ENCODE measurements at places on chromosomes 1 and 21. TPM values are rescaled to one million over a fixed set of nuclear protein-coding genes. Genes with fewer than 3 reads are reported as not detected.

C4BPA gene
- not detected for total RNA-seq

- H3K36me3 ChIP-seq, result no peaks in the 10 kb centered on the region
- no peak overlapping the region for H3K27ac ChIP-seq
- no peak for DNase-seq
- H3K4me3 ChIP-seq, result no peak overlapping the region
- H3K27me3 ChIP-seq, result no peaks in the 10 kb centered on the region
Observed at GRCh38 chr1:64624218-64624713, 120.6 kb upstream of the RAVER2 start.

GRCh38 chr1:215835951-215836350, 268.8 kb downstream of the KCTD3 start:
- no peaks in the 10 kb centered on the region for H3K36me3 ChIP-seq
- no peaks in the 10 kb centered on the region for H3K4me1 ChIP-seq
- peak; percentile 34 for DNase-seq
- peak overlapping the region; percentile 61 for H3K27ac ChIP-seq
- no peaks in the 10 kb centered on the region for H3K27me3 ChIP-seq

DNA sequence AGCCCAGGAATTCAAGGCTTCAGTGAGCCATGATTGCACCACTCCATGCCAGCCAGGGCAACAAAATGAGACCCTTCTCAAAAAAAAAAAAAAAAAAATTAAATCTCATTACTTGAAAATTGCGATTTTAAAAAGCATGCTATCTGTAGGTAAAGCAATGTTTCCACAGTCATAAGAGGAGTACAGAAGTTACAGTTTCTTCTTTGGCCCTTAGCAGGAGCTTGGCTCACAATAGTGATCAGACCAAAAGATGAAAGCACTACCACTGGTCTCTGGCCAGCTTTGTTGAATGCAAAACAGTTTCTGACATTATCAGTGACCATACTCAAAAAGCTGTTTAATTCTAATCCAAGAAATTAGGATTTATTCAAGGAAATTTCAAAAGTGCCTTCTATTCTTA, 31.2 kb downstream of the VAV3 start:
- H3K27ac ChIP-seq, result no peak overlapping the region
- no peaks in the 10 kb centered on the region for H3K36me3 ChIP-seq
- H3K4me3 ChIP-seq, result no peak overlapping the region

GRCh38 chr1:26994787-26995517, 1.5 kb downstream of the TRNP1 start:
- peak overlapping the region; percentile 76 for H3K4me3 ChIP-seq
- DNase-seq, result peak; percentile 75
- peaks cover 34% of the 10 kb centered on the region for H3K4me1 ChIP-seq

DNA sequence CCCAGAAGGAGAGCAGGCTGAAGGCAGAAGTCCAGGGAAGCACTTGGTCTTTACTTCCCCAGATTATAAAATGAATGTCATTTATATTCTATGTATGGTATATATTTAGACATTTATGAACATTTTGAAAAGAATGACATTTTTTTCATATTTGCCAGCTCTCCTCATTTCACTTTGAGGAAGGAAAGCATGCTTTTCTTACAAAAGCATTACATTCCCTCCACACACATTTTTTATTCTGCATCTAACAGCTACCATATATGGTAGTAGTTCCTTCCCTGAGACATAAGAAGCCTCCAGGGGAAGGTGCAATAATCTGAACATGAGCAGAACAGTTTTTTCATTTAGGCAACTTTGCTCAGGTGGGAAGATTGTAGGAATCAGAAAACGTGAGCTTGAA, 94.0 kb downstream of the LRRC7 start:
- DNase-seq, result peak; percentile 1
- no peak overlapping the region for H3K4me3 ChIP-seq
- H3K27ac ChIP-seq, result no peak overlapping the region
- no peaks in the 10 kb centered on the region for H3K4me1 ChIP-seq
- no peaks in the 10 kb centered on the region for H3K27me3 ChIP-seq
- H3K36me3 ChIP-seq, result no peaks in the 10 kb centered on the region

DNA sequence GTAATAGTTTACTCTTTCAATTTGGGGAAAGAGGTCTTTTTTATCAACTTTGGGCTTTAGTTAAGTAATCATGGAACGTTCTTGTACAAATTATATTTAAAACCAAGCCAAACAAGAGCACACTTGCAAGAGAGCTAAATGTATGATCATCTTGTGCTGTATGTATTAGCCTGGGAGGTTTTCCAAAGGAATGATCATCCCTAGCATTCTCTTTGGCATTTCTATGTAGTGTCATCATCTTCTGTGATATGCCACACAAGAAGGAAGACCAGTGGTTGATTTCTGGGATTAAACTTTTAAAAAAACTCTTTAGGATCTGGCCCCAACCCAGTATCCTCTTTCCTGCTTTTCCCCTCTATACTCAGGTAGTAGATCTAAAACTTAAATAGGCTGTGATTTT, 38.4 kb upstream of the KCNQ4 start:
- no peak overlapping the region for H3K4me3 ChIP-seq
- H3K27me3 ChIP-seq, result no peaks in the 10 kb centered on the region
- H3K27ac ChIP-seq, result no peak overlapping the region
- DNase-seq, result peak; percentile 80
- peaks cover 10% of the 10 kb centered on the region for H3K4me1 ChIP-seq
- peaks cover 39% of the 10 kb centered on the region for H3K36me3 ChIP-seq

CFAP45 gene
- total RNA-seq, result 0.29 TPM

- no peaks in the 10 kb centered on the region for H3K36me3 ChIP-seq
- no peak overlapping the region for H3K27ac ChIP-seq
- no peak for DNase-seq
- H3K4me1 ChIP-seq, result no peaks in the 10 kb centered on the region
- H3K27me3 ChIP-seq, result no peaks in the 10 kb centered on the region
- H3K4me3 ChIP-seq, result no peak overlapping the region
Observed at GRCh38 chr1:191388283-191388682, 770.0 kb upstream of the RGS18 start.

GRCh38 chr1:183915625-183916510, 110.9 kb downstream of the RGL1 start:
- H3K4me1 ChIP-seq, result peaks cover 32% of the 10 kb centered on the region
- no peaks in the 10 kb centered on the region for H3K27me3 ChIP-seq
- H3K4me3 ChIP-seq, result peak overlapping the region; percentile 64
- H3K27ac ChIP-seq, result peak overlapping the region; percentile 96

- no peak overlapping the region for H3K4me3 ChIP-seq
- peaks cover 30% of the 10 kb centered on the region for H3K4me1 ChIP-seq
- H3K27me3 ChIP-seq, result no peaks in the 10 kb centered on the region
- H3K27ac ChIP-seq, result peak overlapping the region; percentile 56
- no peaks in the 10 kb centered on the region for H3K36me3 ChIP-seq
Observed at GRCh38 chr1:98315309-98315708, 346.2 kb upstream of the SNX7 start.

DNA sequence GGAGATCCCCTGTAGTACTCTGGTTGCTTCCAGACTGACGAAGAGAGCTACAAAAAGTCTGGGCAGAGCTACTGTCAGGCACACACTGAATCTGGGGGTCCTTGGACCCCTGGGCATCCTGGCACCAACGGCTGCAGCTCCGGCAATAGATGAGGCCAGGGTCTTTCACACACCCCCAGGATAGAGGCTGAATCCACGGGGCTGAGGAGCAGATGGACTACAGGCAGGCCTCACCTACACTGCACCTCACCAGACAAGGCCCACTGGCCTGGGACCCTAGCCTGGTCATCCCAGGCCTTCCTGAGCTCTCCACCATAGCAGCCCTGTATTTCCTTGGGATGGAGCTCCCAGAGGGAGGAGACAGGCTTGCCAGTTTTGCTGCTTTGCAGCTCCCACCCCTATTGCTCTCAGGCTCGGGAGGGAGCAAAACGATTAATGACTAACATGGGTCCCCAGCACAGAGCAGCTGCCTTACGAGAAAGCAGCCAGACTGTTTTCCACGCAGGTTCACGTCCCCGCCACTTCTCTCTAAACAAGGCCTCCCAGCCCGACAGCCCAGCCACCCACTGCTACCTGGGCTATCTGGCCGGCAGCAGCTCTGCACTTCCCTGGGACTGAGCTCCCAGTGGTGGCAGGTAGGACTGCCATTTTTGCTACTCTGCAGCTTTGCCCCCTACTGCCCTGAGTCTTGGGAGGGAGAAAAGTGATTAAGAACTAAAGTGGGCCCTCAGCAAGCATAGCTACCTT, 1022.5 kb upstream of the ADGRL2 start:
- H3K27ac ChIP-seq, result no peak overlapping the region
- H3K36me3 ChIP-seq, result no peaks in the 10 kb centered on the region
- H3K27me3 ChIP-seq, result no peaks in the 10 kb centered on the region
- no peak for DNase-seq
- no peak overlapping the region for H3K4me3 ChIP-seq
- no peaks in the 10 kb centered on the region for H3K4me1 ChIP-seq

RIMKLA gene
- not detected for total RNA-seq

DNA sequence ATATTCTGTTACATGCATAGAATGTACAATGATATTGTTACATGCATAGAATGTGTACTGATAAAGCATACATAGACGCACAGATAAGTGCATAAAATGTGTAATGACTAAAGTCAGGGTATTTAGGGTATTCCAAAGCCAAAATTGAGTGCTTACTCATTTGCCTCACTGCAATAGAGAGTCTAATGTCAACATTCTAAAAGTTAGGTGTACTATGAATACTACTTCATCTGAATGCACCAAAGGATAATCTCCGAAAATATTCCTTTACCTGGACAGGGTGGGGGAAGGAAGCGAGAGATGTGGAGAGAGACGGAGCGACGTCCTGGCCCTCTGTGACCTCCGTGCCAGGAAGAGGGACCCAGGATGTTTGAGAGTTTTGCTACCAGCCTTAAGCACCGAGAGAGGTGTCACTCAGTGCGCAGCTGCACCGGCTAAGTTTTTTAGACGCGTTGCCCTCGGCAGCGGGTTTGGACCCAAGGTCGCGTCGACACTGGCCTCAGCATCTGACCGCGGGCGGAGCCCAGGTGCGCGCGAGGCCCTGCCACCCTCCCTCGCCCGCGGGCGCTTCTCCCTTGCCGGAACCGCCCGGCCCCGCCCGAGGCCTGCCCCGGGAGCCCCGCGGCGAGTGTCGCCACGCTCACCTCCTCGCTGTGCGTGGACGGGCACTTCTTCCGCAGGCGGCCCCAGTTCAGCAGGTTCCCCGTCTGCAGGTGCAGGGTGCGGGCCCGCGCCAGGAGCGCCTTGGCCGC, 660 bp downstream of the GCLM start:
- no peaks in the 10 kb centered on the region for H3K36me3 ChIP-seq
- DNase-seq, result peak; percentile 78
- peaks cover 24% of the 10 kb centered on the region for H3K4me1 ChIP-seq
- H3K27me3 ChIP-seq, result no peaks in the 10 kb centered on the region

DNA sequence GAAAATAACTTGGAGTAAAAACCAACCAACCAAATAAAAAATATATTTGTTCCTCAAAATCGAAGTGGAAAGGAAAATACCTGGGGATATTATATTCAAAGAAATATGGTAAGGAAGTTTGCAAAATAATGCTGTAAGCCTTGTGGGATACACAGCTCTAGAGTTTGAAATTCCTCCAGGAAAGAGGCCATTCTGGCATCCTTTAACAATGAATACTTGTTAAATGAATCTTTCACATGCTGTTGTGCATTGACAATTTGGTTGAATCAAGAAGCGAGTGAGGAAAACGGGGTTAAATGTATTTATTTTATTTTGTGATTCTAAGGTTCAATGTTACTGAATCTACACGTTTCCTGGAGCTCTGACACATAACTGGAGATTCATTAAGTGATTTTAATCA, 30.5 kb upstream of the NTNG1 start:
- no peak overlapping the region for H3K4me3 ChIP-seq
- no peaks in the 10 kb centered on the region for H3K27me3 ChIP-seq
- no peaks in the 10 kb centered on the region for H3K4me1 ChIP-seq
- no peak overlapping the region for H3K27ac ChIP-seq
- H3K36me3 ChIP-seq, result no peaks in the 10 kb centered on the region

ADGRB2 gene
- 7.4 TPM for total RNA-seq

S100B gene
- 0.29 TPM for total RNA-seq

GRCh38 chr1:241045659-241046058, 311.3 kb downstream of the RGS7 start:
- no peaks in the 10 kb centered on the region for H3K27me3 ChIP-seq
- no peaks in the 10 kb centered on the region for H3K36me3 ChIP-seq
- no peak for DNase-seq
- no peak overlapping the region for H3K4me3 ChIP-seq
- H3K4me1 ChIP-seq, result no peaks in the 10 kb centered on the region
